ENCODE measurements at places on chromosomes 1 and 21. TPM values are rescaled to one million over a fixed set of nuclear protein-coding genes. Genes with fewer than 3 reads are reported as not detected.

The CAPN8 gene
- 0.29 TPM for total RNA-seq

The KCNT2 gene
- total RNA-seq = not detected

The PGLYRP4 gene
- not detected for total RNA-seq

The F13B gene
- total RNA-seq = not detected

The TLCD4 gene
- total RNA-seq = 1.3 TPM

The EPHA8 gene
- not detected for total RNA-seq

The CFHR4 gene
- not detected for total RNA-seq

The CYP4X1 gene
- total RNA-seq = not detected

The RERE gene
- 146 TPM for total RNA-seq

DNA sequence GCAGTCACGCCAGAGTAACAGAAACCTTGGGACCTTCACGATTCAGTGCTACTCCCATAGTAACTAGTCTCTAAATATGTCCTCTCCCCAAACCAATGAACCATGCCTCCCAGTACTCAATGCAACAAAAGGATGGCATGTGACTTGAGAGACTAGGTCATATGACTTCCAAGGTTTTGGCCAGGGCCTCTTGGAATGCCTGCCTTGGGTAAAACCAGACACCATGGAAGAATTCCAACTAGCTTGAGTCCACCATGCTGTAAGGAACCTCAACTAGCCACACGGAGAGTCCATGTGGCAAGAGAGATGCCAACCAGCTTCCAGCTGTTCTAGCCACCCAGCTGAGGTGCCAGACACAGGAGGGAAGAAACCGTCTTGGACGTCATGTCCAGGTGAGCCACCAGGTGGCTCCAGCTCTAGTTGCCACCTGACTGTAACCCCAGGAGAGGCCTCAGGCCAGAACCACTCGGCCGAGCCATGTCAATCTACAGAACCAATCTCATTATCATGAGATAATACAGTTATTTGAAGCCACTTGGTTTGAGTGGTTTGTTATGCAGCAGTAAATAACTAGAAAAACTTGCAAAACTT, 115.0 kb downstream of the SYF2 start:
- peak; percentile 43 for DNase-seq

DNA sequence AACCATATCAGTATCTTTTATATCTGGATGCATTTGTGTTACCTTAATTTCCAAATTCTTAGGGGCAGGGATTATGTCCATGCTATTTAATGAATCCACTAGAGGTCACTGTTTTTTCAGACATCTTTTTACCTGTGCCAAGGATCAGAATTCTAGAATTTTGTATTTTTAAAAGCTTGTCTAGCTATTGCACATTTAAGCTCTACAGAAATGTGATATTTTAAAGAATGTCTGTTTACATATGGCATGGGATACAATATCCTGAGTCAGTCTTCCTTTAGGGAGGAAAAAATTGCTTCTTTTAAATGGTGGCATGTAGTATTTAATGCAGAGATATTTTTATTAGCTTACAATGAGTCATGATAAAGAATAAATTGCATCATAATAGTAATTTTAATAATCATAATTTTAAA, 11.3 kb downstream of the RPAP2 start:
- peak; percentile 26 for DNase-seq

GRCh38 chr21:28540514-28540913, 452.2 kb downstream of the LTN1 start:
- no peak for DNase-seq

- DNase-seq = no peak
Observed at GRCh38 chr1:7644961-7645750, 125.9 kb upstream of the VAMP3 start.

DNA sequence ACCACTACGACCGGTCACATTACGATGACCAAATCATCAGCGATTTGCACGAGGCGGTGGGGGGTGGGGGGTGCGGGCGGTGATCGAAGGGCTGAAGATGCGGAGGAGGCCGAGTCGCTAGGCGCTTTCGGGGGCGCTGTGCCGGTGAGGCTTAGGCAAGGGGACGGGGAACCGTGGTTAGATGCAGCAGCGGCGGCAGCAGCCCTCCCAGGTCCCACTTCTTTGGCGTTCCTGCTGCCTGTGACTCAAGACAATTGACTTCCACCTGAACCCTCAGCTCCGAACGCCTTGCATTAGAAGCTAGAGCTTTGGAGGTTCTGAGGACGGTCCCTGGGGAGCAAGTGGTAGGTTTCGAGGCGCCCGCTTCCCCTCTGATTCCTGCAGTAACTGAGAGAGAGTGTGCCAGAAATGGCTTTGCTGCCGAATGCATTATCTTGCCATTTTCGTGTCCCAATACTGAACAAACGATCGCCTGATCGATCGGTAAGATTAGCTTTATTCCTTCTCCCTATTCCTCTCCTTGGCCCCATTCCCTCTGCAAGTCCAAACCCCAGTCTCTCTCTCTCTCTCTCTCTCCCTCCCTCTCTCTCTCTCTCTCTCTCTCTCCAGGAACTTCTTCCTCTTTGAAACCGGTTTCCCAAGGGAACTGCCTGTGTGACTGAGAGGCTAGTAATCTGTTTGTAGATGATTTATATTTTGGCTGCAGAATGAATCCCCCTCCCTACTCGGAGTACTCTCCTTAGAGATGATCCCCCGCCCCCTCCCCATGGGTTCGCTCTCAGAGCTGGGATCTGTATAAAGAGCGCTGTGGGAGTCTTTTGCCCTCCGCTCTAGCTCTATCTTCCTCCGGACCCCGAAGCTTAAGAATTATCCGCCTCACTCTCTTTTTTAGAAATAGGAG, 735 bp upstream of the BRINP3 start:
- DNase-seq = no peak

GRCh38 chr1:57461405-57461804, 37.5 kb upstream of the DAB1 start:
- no peak for DNase-seq

DNA sequence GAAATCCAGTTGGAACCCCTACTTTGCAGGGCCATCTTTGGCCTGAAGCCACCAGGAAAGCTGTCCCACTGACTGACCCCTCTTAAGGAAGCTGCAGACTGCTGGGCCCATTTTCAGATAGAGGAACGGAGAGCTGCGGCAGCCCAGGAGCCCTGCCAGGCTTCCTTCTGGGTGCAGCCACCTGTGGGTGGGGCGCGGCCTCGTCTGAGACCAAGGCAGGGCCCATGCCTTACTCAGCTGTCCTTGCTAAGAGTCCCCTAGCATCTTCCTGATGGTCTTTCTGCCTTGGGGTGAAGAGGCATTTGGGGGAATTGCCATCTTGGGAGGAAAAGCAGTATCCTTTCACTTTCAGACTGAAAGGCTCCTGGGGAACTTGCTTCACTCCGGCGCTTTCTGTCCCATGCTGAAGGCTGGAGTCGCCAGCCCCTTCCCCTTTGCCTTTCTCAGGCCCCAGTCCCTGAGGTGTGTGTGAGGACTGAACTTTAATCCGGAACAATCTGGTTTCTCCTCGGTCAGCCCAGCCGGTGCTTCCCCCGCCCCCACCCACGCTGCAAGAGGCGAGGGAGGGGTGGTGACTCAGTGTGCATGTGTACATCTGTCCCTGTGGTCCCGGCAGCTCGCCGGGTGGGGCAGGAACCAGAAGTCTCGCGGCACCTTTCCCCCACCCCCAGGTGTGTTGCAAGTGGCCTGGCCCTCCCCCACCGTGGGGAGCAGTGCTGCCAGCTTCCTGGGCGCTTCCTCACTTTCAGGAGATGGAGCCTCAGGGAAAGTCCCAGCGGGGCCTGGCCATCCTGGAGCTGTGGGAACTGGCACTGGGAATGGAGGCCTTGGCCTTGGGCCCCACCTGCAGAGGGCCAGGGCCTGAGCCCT, 5.1 kb downstream of the ZC3H12A start:
- DNase-seq = peak; percentile 79

- no peak for DNase-seq
Observed at GRCh38 chr1:99705385-99705784, 59.5 kb downstream of the PALMD start.

GRCh38 chr1:46186076-46186475, 9.8 kb upstream of the P3R3URF start:
- DNase-seq = no peak

DNA sequence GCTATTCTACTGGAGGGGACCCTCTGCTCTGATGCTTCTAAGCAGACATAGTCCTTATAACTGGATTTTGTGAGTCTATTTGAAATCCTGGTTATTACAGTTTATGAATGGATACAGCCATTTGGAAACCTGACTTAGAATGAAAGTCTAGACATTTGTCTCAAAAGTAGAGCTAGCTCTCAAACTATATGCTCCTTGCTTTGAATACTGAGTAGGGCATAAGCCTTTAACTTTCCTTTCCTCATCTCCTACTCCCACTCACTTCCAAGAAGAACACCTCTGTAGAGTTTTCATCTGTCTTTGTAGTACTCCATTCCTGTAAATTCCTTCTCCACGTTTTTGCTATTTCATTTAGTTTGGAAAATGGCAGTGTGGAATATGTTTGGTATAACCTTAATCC, 9.0 kb upstream of the ARID1A start:
- DNase-seq = no peak

- DNase-seq = no peak
Observed at GRCh38 chr1:18938707-18939070, 17.8 kb downstream of the IFFO2 start.

GRCh38 chr1:221635305-221635704, 106.6 kb downstream of the DUSP10 start:
- DNase-seq = no peak

- DNase-seq = peak; percentile 6
Observed at GRCh38 chr1:246329900-246330299, 177.2 kb downstream of the SMYD3 start.

GRCh38 chr1:47340227-47340626, 6.6 kb downstream of the CMPK1 start:
- DNase-seq = no peak

- no peak for DNase-seq
Observed at GRCh38 chr1:11134251-11134897, 34.7 kb upstream of the EXOSC10 start.

DNA sequence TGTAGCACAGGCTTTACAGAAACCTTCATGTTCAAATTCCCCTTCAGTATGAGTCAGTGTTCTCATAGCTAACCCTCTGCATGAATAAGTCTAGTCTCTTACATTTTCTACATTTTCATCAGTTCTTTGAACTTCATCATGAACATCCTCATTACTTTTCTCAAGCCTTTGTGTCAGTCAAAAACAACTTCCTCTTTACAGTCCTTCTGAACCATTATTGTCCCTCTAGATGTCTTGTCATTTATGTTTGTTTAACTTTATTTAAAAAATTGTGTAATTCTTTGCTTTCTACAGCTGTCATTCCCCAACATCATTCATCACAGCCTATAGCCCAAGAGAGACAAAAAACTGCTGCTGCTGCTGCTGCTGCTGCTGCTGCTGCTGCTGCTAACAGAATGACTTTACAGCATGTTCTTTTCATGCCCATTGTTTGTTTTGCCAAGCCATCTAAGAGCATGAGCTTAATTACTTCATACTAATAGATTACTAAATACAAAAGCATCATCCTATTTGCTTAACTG, 133.1 kb downstream of the LRRC40 start:
- no peak for DNase-seq

- DNase-seq = no peak
Observed at GRCh38 chr1:13583966-13584791, 547 bp downstream of the PDPN start.

DNA sequence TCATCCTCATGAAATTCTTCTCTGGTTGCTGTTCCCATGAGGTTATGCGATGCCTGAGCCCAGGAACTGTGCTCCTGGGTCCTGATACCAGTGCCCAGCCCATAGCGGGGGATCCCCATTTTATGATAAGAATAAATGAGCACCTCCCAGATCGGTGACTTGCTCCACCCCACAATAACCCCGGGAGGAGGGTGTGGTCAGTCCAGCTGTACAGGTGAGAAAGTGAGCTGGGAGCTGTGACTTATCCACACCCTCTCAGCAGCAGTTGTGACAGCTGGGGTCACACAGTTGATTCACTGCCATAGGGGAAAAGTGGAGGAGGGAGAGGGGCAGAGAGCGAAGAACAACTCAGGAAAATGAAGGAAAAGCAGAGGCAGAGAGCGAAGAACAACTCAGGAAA, 33.4 kb downstream of the OR2G3 start:
- DNase-seq = no peak

GRCh38 chr1:201069636-201070035, 42.6 kb downstream of the CACNA1S start:
- DNase-seq = no peak

- DNase-seq = no peak
Observed at GRCh38 chr1:245341743-245342142, 187.0 kb downstream of the KIF26B start.

GRCh38 chr21:46289655-46290179, 3.6 kb downstream of the YBEY start:
- no peak for DNase-seq

- DNase-seq = no peak
Observed at GRCh38 chr1:71787699-71788098, 494.6 kb downstream of the NEGR1 start.

GRCh38 chr1:232037774-232038388, 411.3 kb downstream of the DISC1 start:
- DNase-seq = no peak

- DNase-seq = no peak
Observed at GRCh38 chr1:230265200-230266115, 160.7 kb downstream of the PGBD5 start.

GRCh38 chr1:206117151-206117948, at the start of gene AVPR1B:
AVPR1B (minus strand) TSS chr1:206117388; CDS start chr1:206116890, 498 bp downstream.
- DNase-seq = peak; percentile 68

GRCh38 chr1:159931101-159931794, 5.9 kb upstream of the TAGLN2 start:
- peak; percentile 20 for DNase-seq

DNA sequence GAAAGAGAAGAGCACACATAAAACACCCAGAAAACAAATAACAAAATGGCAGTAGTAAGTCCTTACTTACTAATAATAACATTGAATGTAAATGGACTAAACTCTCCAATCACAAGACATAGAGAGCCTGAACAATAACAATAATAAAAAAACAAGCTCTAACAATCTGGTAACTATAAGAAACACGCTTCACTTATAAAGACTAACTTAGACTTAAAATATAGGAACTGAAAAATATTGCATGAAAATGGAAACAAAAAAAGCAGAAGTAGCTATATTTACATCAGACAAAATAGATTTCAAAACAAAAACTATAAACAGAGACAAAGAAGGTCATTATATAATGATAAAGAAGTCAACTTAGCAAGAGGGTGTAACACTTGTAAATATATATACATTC, 83.1 kb upstream of the LYPLAL1 start:
- peak; percentile 65 for DNase-seq

- no peak for DNase-seq
Observed at GRCh38 chr1:21451981-21452411, 12.1 kb downstream of the NBPF3 start.

DNA sequence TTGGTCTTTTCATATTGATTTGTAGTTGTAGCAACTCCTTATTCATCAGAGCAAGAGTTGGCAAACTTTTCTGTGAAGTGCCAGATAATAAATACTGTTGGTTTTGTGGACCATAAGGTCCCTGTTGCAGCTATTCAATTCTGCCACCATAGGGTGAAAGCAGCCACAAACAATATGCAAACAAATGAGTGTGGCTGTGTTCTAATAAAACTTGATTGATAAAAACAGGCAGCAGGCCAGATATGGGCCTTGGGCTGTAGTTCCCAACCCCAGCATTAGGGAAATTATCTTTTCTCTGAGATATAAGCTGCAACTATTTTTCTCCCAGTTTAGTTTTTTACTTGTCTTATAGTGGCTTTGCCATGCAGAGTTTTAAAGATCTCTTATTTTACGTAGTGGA, 469.2 kb downstream of the SMYD3 start:
- DNase-seq = no peak
